ENCODE measurements at places on chromosomes 5 and 9.

GRCh38 chr5:155461304-155461703 is 447.7 kb downstream of the KIF4B start:
- peak; percentile 10 for DNase-seq

- no peak for DNase-seq
Observed at GRCh38 chr5:131514316-131515283, 120.4 kb downstream of the RAPGEF6 start.

GRCh38 chr5:1659100-1659981 is 135.6 kb upstream of the LPCAT1 start:
- no peak for DNase-seq

DNA sequence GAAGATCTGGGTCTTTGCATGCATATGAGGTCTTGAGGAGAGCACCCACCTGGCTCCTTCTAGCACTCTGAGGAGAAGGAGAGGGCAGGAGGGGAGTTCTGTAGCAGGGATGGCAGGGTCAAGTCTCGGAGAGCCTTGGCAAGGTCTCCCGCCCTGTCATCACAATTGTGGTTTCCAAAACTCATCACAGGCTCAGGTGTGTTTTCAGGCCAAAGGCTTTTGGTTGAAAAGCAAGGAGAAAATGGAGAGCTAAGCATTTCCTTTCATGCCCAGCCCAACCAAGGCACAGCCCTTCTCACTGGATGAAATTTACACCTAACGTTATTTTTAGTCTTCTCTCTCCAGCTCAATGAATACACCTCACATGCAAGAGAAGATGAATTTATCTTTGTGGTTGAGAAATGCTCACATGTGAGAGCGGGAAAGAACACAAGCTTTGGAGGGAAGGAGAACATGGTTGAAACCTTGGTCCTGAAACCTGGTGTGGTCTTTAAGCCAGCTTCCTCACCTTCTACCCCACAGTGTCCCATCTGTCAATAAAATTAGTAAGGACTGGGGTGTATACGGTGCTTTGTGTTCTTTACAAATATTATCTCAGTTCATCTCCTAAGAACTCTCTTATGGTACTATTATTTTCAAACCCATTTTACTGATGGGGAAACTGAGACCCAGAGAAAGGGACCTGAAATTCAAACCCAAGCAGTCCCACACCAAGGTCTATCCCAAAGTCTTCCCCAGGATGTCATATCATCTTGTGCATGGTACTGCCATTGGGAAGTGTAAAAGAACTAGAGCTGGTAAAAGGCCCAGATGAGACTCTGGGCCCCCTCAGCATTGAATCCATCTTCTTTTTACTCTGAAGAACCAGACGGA is 47.8 kb upstream of the CPEB4 start:
- no peak for DNase-seq

- DNase-seq = no peak
Observed at GRCh38 chr9:103730866-103731265, 363.2 kb upstream of the SMC2 start.

DNA sequence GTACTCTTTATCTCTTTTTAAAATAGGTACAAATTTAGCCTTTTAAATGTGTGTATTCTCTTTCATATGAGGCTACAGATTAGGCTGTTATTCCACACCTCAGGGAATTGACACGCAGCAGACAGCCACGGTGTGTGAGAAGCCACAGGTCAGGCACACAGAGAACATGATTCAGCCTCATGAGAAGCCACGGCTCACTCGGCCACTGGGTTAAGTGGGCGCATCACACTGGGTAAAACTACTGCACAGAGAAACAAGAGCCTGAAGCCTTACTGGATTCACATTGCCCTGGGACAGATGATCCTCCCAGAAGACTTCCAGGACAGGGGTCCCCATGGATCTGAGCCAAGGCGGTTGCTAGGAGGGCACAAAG is 28.2 kb downstream of the LPCAT1 start:
- DNase-seq = no peak

DNA sequence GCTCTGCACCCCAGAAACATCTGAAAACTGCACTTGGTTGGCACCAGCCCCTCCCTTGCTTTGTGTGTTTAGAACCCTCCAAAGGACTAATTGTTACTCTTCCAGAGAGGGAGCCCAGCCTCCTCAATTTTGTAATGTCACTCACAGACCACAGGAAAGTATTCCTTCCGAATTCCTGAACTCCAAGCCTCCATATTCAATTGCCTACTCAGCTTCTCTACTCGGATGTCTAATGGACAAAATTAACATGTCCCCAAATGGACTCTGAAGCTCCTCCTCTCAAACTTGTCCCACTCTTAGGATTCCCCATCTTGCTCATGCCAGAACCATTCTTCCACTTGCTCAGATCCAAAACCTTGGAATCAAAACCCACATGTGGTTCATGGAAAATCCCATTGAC is 3.9 kb upstream of the TMEM171 start:
- DNase-seq = no peak

GRCh38 chr5:96150007-96150406 is 188.4 kb upstream of the ELL2 start:
- no peak for DNase-seq

- no peak for DNase-seq
Observed at GRCh38 chr5:56812110-56812509, 3.2 kb upstream of the MAP3K1 start.

DNA sequence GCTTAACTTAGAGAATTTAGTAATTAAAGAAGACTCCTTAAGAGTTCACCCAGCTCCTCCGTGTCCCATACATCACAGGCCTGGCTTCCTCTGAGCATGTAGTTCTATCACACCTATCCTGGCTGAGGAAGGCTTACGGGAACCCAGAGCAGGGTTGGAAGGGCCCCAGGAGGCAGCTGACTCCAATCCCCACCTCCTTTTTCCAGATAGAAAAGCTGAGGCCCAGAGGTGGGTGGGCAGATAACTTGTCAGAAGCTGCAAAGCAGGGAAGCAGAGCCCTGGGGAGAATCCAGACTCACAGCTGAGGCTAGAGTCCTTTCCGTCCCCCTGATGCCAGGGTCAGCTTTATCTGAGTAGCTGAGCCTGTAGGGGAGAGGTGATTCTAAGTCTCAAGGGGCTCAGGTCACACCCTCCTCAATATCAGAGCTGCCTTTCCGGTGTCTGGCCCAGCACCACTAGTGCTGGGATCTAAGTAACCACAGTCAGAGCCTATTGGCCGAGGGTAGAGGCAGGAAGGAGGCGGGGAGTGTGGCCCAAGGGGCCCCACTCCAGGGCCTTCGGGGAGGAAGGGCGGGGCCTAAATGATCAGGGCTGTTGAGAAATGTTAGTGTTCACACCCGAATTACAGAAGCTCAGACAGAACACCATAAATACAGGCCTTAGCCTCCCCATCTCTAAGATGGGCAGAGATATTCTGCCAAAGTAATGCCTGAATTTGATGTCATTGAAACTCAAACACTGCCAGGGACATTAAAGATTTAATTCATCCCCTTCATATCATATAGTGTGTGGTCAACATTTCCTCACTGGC is 9.9 kb downstream of the CCDC69 start:
- no peak for DNase-seq

DNA sequence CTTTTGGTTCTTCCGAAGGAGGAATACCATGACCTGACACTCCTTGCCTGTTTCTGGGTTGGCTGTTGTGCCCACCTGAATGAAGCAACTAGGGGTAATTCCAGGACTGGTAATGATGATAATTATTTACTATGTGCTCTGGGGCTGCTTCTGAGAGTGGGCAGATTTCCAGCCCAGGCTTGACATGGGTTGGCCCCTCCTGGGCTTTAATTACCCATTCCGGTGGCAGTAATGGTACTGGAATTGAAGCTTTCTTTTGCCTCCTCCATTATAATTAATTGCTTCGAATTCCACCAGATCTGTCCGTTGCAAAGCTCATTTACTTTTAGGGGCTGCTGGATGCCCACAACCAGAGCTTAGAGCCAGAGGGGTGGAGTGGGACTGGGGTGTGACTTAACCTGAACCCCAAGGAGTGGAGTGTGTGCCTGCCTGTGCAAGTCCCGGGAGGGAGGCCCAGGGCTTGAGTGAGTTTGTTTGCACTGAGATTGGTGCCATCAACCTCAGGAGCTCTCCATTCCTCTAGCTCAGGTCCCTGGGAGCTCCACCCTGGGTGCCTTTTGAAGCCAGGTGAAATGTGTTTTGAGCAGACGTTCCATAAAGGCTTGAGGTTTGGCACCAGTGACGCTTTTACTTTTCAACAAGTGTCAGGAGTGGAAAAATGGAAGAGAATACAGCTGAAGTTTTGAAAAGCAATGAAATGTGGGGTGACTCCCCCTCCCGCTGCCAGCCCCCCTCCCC is 214.6 kb downstream of the PDZD2 start:
- DNase-seq = no peak

All from NCI-H2029 treated with DMSO at 0.1 percent for 48 hours (cell line).